Left cardiac atrium (tissue), 4 donors: ENCODE measurements at places on chromosomes 6 and 20. TPM values are rescaled to one million over a fixed set of nuclear protein-coding genes. Genes with fewer than 3 reads are reported as not detected.

DNA sequence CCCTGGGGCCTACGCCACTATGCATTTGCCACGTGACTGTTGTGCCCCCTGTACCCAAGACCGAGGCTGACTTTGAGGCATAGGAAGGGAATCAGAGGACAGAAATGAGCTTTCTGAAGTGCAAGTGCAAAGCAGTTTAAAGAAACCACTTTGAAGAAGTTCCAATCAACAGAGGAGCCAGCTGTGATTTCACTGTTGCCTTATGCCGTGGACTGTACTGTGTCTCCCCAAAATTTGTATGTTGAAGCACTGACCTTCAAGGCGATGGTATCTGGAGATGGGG lies 111.1 kb downstream of the JPH2 start:
- no peak for DNase-seq

GRCh38 chr20:18101125-18101810 lies 36.4 kb upstream of the KAT14 start:
- DNase-seq, result no peak

GRCh38 chr6:107813555-107814194 lies 10.4 kb downstream of the SCML4 start:
- no peak for DNase-seq

GRCh38 chr6:151284548-151285017 lies 44.8 kb downstream of the AKAP12 start:
- no peak for DNase-seq

DNA sequence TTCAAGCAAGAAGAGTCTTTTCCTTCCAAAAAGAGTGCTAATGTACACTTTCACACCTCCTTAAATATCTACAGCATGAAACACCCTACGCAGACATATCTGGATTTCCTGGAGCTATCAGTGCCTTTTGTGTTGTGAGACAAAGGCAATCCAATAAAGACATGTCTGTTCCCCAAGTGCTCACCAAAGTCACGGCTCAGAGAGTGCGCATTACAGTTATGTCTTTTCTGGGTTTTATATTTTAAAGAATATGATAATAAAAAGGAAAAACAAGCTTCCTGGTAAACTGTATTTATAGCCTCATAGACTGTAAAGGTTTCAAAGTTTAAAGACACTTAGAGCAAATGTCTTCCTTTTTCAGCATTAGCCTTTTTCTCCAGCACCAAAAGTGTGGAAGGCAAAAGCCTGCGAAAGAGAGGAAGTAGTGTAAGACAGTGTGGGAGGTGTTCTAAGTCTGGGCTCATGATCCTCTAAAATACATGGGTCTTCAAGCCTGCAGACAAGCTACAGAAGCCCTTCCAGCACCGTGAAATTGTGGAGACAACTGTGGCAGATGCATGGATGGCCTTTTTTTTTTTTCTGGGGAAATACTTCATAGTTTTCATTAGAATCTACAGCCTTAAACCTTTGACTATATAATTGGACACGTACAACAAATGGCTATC lies 135.0 kb upstream of the SLC35B3 start:
- no peak for DNase-seq

DNA sequence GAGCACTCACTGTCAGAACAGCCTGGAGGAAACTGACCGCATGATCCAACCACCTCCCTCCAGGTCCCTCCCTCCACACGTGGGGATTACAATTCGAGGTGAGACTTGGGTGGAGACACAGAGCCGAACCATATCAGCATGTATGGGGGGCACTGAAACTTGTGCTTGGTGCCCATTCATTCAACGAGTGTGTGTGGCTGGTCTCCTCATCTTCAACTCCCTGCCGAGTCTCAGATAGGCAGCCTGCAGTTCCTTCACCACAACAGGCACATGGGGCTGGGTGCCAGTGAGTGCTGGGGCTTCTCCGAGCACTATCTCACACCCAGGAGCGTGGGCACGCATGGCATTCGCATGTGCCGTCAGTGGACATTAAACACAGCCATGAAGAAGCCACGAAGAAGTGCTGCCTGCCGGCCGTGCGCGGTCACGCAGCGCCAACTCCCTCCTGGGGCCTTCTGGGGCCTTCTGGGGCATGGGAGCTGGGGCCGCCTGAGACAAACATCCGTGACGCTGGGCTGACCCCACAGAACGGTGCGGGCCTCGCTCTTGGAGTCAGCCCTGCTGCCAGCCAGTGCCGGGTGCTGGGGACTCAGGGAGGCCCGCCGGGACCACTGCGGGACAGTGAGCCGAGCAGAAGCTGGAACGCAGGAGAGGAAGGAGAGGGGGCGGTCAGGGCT lies 714 bp upstream of the RTEL1 start:
- no peak for DNase-seq

GRCh38 chr6:44342489-44342888 lies at the start of gene SPATS1:
SPATS1 (plus strand) TSS chr6:44342650; CDS start chr6:44343096, 446 bp downstream.
- DNase-seq, result no peak

DNA sequence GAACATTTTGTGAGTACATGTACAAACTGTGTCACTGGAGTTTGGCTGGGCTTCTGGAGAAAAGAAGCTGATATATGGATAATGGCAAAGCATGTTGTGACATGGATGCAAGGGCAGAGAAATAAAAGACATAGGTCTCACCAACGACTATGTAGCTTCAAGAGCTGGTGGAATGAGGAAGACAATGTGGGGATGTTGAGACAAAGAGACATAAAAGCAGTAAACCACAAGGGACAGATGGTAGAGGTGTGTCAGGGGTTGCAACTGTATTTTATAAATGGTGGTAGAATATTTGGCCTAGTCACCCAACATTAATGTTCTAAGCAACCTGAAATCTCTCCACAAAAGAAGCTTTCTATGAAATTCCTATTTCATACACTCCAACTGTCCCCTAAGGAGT lies 199.0 kb downstream of the KCNQ5 start:
- DNase-seq, result no peak

The ZBTB46 gene
- total RNA-seq, result 12.7 TPM

The ACSS2 gene
- 80.8 TPM for total RNA-seq

The LBP gene
- 9.0 TPM for total RNA-seq

The RAET1E gene
- 1.2 TPM for total RNA-seq
